Omental fat pad (tissue), 4 donors: ENCODE measurements at places on chromosomes 13 and 19.

DNA sequence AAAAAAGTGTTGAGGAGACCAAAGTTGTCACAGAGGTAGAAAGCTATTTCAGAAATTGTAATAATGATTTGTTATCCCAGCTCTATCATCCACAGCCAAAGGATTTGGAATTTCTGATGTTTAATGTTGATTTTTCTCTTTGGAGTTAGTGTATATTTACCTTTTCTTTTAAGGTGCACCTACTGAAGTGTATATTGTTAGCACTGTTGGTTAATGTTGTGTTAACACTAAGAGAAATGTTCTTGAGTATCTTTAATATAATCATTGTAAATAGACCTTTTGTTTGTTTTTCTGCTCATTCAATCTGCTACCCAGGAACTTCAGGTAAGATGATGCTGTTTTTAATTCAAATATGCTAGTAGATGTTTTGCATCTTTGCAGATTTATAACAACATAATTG is 57.5 kb downstream of the ZAR1L start:
- DNase-seq: no peak

- DNase-seq: no peak
Observed at GRCh38 chr19:2037651-2038255, 13.3 kb downstream of the MKNK2 start.

GRCh38 chr13:98782654-98783053 is 30.2 kb upstream of the SLC15A1 start:
- no peak for DNase-seq

DNA sequence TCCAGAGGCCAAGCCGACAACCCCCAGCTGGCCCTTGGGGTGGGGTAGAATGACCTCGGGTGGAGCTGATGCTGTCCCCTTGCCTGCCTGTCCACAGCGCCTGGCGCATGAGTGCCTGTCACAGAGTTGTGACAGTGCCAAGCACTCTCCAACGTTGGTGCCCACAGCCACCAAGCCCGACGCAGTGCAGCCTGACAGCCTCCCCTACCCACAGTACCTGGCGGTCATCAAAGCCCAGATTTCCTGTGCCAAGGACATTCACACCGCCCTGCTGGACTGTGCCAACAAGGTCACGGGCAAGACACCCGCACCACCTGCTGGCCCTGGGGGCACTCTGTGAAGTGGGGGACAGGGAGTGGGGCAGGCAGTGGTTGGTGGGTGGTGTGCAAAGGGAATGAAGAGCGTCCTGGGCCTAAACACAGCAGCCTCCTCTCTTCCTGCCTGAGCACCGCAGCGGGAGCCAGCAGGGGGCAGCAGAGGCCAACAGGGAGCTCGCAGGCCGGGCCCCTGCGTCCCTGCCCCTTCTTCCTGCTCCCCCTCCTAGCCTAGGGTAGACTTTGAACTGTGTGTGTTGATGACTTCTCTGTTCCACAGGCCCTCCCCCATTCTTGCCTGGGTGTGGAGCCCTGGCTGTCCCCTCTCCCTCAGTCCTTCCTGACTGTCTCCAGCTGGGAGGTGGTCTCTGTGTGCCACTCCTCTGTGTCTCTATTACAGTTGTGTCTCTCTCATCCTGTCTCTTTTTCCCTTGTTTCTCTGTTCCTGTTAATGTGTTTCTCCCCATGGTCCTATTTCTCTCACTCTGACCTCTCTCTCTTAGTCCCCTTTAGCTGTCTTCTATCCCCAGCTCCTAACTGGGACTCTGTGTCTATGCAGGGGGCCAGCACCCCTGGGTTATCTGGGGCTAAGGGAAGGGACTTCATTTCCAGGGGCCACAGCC is 6.5 kb downstream of the MED29 start:
- peak; percentile 95 for DNase-seq
